ENCODE measurements at places on chromosomes 16 and 17.

- DNase-seq, result no peak
Observed at GRCh38 chr17:46822388-46822921, 4.0 kb upstream of the WNT3 start.

DNA sequence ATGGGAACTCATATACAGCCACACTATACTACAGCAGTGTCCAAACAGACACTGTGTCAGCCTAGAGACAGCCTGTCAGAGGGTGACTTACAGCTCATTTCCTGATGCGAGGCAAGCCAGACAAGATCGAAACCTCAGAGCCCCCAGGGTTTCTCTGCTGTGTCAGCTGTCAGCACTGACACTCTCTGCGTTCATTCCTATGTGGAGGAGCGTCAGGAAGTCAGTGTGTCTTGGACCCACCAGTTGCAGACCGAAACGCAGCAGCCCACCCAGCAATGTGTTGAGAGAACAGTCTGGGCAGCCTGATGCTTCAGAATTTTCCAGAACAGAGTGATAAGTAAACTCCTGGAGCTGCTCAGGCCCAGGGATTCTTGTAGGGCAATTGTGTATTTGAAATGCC lies 20.6 kb upstream of the MAPT start:
- DNase-seq, result no peak

DNA sequence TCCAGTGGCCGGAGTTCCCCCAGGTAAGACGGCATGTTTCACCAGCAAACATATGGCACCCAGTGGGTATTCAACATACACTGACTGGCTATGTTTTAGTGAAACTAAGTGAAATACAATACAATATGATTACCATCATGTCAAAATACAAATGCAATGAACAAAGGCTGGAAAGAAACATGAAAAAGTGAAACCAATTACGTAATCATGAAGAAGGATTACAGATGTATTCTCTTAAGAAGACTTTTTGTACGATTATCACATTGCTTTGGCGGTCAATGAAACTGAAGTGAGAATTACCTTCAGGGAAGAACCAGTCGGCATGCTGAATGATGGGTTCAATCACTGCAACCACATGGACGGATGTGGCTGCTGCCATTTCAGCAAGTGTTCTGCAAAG lies 71.7 kb downstream of the ARHGAP17 start:
- DNase-seq, result no peak

- no peak for DNase-seq
Observed at GRCh38 chr16:9232102-9232770, 140.8 kb downstream of the HAPSTR1 start.

DNA sequence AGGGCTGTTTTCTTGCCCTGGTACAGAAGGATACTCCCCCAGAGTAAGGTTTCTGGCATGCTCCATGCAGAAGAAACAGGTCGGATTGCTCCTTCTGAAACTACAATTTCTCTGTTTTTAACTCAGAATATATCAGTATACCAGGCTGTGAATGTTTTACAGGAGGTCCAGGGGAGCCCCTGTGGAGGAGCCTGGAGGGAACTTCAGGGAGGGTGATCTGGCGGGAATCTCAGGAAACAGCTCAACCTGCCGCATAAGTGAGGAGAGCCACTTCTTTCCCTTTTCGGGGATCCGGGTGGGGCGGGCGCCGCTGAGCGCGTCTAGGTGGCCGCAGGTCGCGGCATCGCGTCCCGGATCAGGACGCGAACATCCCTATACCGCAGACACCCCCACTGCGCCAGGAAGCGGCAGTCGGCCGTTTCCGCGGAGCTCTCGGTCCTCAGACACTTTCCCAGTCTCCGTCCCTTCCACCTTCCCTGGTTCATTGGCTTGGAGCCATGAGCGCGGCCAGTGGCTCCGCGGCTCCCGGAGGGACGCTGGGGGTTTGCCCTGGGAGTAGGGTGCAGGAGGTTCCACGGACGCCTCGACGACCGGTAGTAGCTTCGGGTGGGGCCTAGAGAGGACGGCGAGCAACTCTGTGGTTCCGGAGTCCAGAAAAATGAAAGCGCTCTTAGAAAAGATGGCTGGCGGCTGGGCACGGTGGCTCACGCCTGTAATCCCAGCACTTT lies 3.1 kb upstream of the ZNF764 start:
- DNase-seq, result no peak

DNA sequence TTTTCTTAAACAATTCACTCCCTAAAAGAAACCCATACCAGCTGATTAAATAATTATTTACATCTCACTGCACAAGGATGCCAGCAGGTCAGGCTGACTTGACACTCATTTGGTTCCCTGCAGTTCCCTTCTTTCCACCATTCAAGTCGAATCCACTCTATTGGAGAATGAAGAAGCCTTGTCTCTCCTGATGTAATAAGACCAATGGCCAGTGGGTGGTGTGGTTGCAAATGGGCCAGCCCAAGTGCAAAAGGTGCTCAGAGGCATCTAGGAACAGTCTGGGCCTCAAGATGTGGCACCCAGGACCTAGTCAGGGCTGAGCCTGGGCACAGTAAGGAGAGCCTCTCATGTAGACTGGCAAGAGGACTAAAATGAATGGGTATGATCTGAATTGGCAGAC lies 9.3 kb downstream of the C16orf78 start:
- no peak for DNase-seq

GRCh38 chr16:1181404-1182315 lies 28.8 kb downstream of the CACNA1H start:
- DNase-seq, result no peak

- no peak for DNase-seq
Observed at GRCh38 chr16:77788181-77789084, at the start of gene VAT1L. VAT1L (plus strand) TSS chr16:77788564; CDS start chr16:77788683, 119 bp downstream.

DNA sequence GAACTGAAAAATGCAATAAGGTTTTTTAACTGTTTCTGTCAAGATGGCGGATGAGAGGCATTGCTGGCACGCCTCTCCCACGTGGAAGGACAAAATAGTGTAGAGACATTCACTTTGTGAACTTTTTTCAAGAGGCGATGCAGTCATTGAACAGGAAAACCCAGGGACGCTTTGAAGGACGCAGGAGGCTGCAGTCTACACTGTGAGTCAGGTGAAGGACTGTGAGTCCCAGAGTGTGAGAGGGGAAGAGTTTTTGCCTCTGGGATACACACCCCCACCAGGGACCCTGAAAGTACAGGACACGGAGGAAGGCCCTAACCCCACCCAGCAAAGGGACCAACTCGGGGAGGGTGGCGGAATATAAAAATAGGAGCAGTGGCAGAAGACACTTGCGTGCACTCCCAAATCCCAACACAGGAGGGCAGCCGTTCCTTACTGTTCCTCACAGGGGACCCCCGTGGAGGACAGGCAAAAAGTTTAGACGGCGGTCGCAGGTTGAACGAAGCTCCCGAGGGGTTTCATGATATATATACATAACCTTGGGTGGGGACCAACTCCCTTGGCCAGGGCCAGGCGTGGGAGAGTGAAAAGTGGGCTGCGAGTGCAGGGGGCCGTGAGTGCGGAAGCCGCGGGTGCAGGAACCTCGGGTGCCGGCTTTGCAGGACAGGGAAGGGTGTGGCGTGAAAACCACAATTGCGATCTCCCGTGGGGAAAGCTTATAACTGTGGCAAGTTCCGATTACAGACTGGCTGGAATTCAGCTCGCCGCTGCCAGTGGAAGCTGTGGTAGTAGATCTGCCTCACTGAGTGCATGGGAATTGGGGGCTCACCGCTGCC lies 82.0 kb upstream of the ALOX12 start:
- peak; percentile 62 for DNase-seq

DNA sequence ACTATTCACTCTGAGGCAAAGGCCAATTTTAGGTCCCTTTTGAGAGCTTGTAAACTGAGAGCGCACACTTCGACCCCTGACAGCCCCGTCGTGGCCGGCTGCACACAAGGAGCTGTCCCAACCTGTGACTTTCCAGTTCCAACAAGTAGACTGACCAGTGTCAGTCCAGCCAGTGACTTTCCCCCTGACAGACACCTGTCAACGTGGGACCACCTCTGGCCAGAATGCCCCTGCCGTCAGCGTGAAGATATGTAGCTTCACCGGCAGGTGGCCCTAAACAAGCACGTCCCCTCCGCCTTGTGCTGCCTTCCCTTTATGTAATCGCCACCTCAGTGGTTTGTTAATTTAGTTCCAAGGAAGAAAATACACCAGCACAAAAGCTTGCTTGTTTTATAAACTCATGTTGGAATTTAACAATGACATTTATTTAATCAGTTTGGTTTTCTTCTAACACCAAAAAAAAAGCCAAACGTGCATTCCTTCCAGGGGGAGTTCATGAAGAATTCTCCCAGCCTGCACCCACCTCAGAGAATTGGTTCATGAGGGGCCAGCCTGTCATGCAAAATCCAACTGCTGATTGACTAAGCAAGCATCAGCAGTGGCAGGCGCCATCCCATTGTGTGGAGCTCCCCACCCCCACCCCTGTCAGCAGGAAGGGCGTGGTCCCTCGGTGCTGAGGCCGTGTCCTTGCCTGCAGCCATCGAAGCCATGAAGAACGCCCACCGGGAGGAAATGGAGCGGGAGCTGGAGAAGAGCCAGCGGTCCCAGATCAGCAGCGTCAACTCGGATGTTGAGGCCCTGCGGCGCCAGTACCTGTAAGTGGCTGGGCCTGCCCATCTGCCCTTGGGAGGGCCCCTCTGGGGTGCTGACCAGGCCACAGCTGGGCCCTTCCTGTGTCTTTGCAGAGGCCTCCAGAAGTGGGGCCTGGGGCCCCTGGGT lies 33.9 kb downstream of the PLD6 start:
- DNase-seq, result no peak

- DNase-seq, result no peak
Observed at GRCh38 chr16:19415461-19415860, 2.2 kb upstream of the TMC5 start.

DNA sequence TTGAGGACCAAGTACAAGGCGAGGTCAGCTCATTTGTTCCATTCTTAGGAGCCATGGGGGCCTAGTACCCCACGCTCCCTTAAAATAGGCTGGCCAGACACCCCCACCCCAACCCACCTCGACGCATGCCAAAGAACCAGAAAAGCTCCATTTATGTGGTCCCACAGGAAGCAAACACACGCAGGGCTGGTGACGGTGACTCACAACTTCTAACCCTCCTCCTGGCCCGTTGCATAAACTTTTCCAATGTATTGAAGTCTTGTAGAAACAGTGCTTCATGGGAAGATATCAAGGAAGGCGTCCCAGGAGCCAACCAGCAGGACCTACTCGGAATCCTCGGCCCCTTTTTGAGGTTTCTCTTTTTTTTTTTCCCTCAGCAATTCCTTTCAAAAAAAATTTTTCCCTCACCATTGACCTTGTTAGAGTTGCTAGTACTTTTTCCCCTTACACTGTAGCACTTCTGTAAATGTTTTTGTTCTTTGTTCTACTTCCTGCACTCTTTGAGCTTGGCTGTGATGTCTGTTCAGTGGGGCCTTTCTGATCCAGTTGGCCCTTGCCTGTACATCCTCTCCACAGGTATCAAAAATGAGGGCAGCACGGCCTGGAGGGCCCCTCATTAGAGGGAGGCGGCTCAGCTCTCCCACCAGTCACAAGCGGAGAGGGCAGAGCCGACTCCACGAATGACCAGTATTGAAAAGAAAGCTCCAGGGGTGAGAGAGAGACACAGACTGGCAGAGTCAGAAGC lies 208.3 kb downstream of the RGS9 start:
- peak; percentile 22 for DNase-seq

DNA sequence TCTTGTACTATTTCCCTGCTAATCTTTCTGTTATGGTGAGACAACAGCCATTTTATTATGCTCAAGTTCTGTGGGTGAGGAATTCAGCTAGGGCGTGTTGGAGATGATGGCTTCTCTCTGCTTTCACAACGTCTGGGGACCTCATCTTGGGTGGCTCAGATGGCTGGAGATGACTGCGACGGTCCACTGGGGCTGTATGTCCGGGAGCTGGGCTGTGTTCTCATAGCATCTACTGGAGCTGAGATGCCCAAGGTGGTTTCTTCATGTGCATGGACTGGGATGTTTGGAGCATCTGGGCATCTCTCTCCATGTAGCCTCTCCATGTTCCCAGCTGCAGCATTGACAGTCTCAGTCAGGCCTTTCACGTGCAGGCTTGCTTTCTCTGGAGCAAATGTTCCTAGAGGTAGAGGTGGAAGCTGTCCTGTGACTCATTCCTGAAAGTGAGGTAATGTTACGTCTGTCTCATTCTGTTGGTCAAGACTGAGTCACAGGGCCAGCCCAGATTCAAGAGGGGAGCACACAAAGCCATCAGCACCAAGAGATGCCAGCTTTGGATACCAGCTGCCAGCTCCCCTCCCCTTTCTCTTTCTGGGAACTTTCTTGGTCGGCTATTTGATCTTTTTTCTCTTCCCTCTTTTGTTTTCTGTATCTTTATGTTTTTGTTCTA lies 96.2 kb downstream of the RAP1GAP2 start:
- DNase-seq, result no peak

- DNase-seq, result no peak
Observed at GRCh38 chr16:28213396-28213795, 1.6 kb upstream of the XPO6 start.

DNA sequence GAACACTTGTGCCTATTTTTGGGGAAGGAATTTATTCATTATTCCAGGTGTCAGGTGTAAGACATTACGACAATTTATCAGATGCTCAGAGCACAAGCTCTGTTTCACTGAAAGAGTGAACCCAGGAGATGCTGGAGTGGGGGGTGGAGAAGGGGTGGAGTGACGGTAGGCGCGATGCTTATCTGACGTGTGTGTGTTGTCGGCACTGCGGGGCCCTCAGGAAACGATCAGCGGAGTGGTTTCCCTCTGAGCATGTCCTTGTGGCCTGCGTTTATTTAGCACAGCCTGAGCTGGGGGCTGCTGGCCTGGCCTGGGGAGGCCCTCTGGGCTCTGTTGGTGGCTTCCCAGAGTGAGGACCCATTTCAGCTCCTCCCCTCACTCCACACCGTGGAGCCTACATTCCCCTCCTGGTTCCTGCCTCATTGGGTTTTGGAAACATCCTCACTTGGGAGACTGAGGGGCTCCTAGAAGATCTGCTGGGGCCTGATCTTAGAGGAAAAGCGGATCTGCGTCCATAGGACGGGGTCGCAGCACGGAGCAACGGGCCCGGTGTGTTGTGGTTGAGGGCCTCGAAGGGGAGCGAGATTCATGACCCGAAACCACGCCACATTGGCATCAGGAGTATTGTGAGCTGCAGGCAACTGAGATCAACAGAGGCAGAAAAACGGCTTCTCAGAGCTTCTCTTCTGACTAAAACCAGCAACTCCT lies 19.0 kb upstream of the GNG13 start:
- DNase-seq, result no peak

DNA sequence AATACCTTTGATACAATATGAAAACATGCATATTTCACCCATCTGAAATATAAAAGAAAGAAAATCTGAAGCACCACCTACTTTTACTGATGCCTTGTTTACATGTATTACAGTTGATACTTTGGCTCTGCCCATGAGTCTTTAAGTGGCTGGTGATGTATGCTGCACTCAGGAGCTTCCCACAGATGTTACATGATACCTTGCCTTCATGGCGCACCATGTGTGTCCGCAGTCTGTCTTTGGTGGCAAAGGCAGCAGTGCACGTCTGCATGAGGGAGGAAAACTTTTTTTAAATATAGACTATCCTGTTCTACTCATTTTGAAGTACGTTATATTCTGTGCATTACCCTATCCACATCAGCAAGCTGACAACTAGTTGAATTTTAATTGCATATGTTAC lies 7.5 kb downstream of the VEZF1 start:
- DNase-seq, result no peak

GRCh38 chr17:20987511-20987910 lies 55.3 kb downstream of the USP22 start:
- no peak for DNase-seq

All from activated CD8-positive, alpha-beta memory T cell treated with anti-CD3 and anti-CD28 coated beads for 4 hours (primary cell).